Glomerular endothelial cell (primary cell): ENCODE measurements at places on chromosomes 7 and 10. TPM values are rescaled to one million over a fixed set of nuclear protein-coding genes. Genes with fewer than 3 reads are reported as not detected.

HOXA7 gene
- total RNA-seq, result 12.5 and 17.7 TPM in 2 replicates

EBF3 gene
- 2.0 TPM in 1 of 2 replicates, not detected in the other for total RNA-seq

SLC18A3 gene
- total RNA-seq, result not detected in 2 replicates

ASAH2 gene
- total RNA-seq, result 0.88 and 3.2 TPM in 2 replicates

MOGAT3 gene
- not detected in 2 replicates for total RNA-seq

MKX gene
- 0.19 TPM in 1 of 2 replicates, not detected in the other for total RNA-seq

WIPF3 gene
- total RNA-seq, result not detected in 2 replicates

BRI3 gene
- total RNA-seq, result 107 and 140 TPM in 2 replicates

PRSS37 gene
- total RNA-seq, result not detected in 2 replicates

FGL2 gene
- total RNA-seq, result not detected in 2 replicates

IL15RA gene
- total RNA-seq, result 46.7 and 47.7 TPM in 2 replicates

SORBS1 gene
- total RNA-seq, result 4.2 and 4.7 TPM in 2 replicates

CRYGN gene
- not detected in 2 replicates for total RNA-seq

EPHA1 gene
- not detected in 2 replicates for total RNA-seq

FZD1 gene
- total RNA-seq, result 4.0 and 8.4 TPM in 2 replicates

TMEM140 gene
- total RNA-seq, result 11.7 and 42.1 TPM in 2 replicates

FAM200A gene
- total RNA-seq, result 3.2 and 3.8 TPM in 2 replicates

TASOR2 gene
- total RNA-seq, result 35.7 and 66.7 TPM in 2 replicates

CASD1 gene
- total RNA-seq, result 9.9 and 16.0 TPM in 2 replicates

PURB gene
- total RNA-seq, result 17.0 and 21.4 TPM in 2 replicates

KIAA1217 gene
- 27.3 and 63.1 TPM in 2 replicates for total RNA-seq

TFR2 gene
- 0.29 TPM in 1 of 2 replicates, not detected in the other for total RNA-seq

CHRM2 gene
- 1.4 and 3.3 TPM in 2 replicates for total RNA-seq

NME8 gene
- not detected in 2 replicates for total RNA-seq

PDE1C gene
- 1.9 and 2.6 TPM in 2 replicates for total RNA-seq

FAM25G gene
- total RNA-seq, result not detected in 2 replicates

FZD8 gene
- 29.1 and 42.3 TPM in 2 replicates for total RNA-seq

ADGRA1 gene
- total RNA-seq, result not detected in 2 replicates

GHRHR gene
- total RNA-seq, result not detected in 2 replicates

WNT16 gene
- not detected in 2 replicates for total RNA-seq

CNPY1 gene
- not detected in 2 replicates for total RNA-seq

MYOZ1 gene
- total RNA-seq, result not detected in 2 replicates

ASIC3 gene
- 0.15 and 1.6 TPM in 2 replicates for total RNA-seq

FGFR2 gene
- total RNA-seq, result 0.23 TPM in 1 of 2 replicates, not detected in the other

C10orf143 gene
- total RNA-seq, result 0.10 TPM in 1 of 2 replicates, not detected in the other

NKX1-2 gene
- total RNA-seq, result not detected in 2 replicates

FOXP2 gene
- total RNA-seq, result 0.68 and 3.5 TPM in 2 replicates

HMX3 gene
- not detected in 2 replicates for total RNA-seq

PLEKHS1 gene
- total RNA-seq, result not detected in 2 replicates

SNCG gene
- total RNA-seq, result 42.3 and 72.4 TPM in 2 replicates

GPC2 gene
- total RNA-seq, result 3.2 and 6.8 TPM in 2 replicates

ITGB8 gene
- 6.3 and 13.9 TPM in 2 replicates for total RNA-seq

SRGN gene
- total RNA-seq, result 380 and 694 TPM in 2 replicates

C10orf88 gene
- 5.1 and 9.6 TPM in 2 replicates for total RNA-seq

PNLIPRP3 gene
- not detected in 2 replicates for total RNA-seq

SORCS1 gene
- total RNA-seq, result not detected in 2 replicates

GARIN1A gene
- total RNA-seq, result 0.05 and 0.64 TPM in 2 replicates

GPR15LG gene
- total RNA-seq, result not detected in 2 replicates

GIMAP8 gene
- total RNA-seq, result 16.7 and 26.0 TPM in 2 replicates

COL17A1 gene
- 0.06 and 1.0 TPM in 2 replicates for total RNA-seq
